NK-92 treated with Interleukin-12 subunit alpha and Interleukin-12 subunit beta, amount 100 ng/mL, for 24 hours (cell line): ENCODE measurements at places on chromosomes 4 and X.

DNA sequence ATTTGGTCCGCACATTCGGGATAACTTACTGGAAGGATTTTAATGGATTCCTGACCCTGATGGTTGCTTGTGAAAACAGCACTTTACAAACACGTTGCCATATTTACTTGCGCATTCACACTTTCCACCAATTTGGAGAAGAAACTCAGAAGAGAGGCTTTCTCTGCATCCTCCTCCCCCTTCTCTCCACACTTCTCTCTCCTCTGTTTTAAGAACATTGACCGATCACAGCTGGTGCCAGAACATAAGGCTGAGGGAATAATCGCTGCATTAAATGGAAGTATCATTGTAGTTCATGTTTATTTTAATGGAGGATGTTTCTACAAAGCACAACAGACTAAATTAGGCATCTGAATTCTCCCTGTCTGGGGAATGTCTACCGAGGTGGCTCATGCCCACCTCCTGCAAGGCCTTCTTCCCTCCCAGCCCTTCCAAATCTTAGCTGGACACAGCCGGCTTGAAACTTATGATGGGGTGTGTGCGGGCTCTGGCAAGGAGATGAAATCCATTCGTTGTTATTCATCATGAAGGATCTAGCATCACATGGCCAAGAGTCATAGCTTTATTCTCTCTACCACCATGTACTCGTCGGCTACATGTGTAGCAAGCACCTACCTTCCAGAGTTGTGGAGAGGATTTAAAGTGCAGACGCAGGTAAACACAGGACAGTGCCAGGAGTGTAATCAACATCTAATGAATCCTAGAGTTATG lies 204.1 kb downstream of the LDB2 start:
- DNase-seq = no peak

GRCh38 chrX:129984111-129984958 lies 1.9 kb downstream of the BCORL1 start:
- DNase-seq = no peak

- no peak for DNase-seq
Measured at GRCh38 chrX:22134681-22135080, 102.6 kb downstream of the PHEX start.

DNA sequence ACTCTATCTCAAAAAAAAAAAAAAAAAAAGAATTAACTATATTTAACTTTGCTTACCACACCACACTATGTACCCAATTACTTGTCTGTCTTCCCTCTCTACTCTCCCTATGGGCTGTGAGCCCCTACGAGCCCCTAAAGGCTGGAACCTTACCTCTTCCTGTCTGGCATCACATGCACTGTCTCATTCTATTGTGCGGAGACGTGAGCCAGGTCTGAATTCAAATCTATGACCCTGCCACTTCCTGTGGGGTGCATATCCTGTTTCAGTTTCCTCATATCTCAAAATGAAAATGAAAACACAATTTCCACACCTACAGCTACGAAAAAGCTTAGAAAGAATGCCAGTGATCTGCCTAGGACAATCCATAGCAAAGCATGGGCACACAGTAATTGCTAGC lies 42.9 kb upstream of the HS3ST1 start:
- DNase-seq = peak; percentile 15

- DNase-seq = peak; percentile 75
Measured at GRCh38 chrX:119468551-119469312, 488 bp downstream of the SLC25A5 start.

DNA sequence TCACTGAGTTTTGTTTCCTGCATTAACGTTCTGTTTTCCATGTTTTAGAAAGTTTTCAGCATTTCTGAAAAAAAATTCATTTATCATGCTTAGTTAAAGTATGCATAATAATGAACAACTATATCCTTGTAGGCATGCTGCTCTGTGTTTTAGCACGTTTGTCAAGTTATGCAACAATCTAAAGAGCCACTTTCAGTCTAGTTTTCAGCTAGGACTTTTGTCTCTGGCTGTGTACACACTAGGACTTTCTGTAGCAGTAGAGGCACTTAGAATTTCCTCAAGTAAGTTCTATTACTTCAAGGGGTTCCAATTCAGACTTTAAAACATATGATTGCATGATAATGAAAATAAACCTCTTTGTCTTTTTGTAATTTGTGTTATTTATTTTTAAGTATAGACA lies 12.4 kb downstream of the DCAF8L1 start:
- no peak for DNase-seq

GRCh38 chr4:14700544-14700943 lies 301.7 kb upstream of the CPEB2 start:
- DNase-seq = no peak

- DNase-seq = no peak
Measured at GRCh38 chr4:15163284-15163645, 161.0 kb downstream of the CPEB2 start.

- no peak for DNase-seq
Measured at GRCh38 chr4:4349867-4350266, 37.0 kb upstream of the NSG1 start.

GRCh38 chr4:55730280-55730931 lies 89.2 kb upstream of the EXOC1L start:
- DNase-seq = no peak

DNA sequence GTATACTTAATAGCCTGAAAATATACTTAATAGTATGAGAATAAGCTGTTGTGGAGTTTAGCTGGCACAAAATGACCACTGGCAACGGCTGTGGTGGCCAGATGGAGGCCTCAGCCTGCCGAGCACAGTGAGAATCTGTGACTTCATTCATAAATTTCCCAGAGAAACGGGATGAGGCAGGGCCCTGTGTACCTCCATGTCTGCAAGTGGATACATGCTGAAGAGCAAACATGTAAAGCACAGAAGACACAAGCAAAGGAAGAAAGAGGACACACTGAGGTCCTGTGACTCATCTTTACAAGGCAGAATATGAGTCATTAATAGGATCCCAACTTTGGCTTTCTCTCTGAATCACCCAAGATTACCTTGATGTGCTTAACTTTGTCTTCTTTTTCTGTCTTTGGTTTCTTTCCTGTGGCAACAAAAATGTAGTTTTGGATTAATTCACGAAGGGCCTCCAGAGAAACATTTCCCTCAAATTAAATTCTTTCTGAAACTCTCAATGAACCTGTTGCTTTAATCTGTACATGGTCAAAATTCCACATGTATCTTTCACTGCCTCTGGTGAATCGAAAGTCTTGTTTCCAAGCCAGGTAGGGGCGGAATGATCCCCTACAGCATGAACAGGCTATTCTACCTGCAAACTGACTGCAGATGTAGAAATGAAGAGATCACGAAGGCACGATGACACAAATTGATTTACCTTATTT lies 56.4 kb downstream of the IRF2 start:
- no peak for DNase-seq

GRCh38 chr4:13907255-13907751 lies 279.8 kb upstream of the BOD1L1 start:
- DNase-seq = no peak

- DNase-seq = no peak
Measured at GRCh38 chrX:152632445-152633097, 5.1 kb upstream of the GABRQ start.

DNA sequence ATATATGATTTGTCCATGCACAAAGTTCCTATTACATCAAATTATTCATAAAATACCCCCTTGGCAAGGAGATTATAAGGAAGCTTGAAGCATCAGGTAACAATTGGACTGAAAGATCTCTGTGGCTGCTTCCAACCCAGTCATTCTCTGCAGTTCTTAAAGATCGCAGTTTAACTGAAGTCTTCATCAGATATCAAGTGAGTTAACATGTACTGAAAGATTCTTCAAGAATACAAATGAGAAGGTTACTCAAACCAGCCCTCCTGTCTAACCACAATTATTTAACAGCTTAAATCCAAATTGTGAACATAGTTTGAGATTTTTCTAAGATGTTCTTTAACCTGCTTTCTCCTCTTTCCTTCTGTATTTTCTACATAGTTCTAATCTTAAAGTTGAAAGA lies 56.1 kb downstream of the SLC10A7 start:
- no peak for DNase-seq

DNA sequence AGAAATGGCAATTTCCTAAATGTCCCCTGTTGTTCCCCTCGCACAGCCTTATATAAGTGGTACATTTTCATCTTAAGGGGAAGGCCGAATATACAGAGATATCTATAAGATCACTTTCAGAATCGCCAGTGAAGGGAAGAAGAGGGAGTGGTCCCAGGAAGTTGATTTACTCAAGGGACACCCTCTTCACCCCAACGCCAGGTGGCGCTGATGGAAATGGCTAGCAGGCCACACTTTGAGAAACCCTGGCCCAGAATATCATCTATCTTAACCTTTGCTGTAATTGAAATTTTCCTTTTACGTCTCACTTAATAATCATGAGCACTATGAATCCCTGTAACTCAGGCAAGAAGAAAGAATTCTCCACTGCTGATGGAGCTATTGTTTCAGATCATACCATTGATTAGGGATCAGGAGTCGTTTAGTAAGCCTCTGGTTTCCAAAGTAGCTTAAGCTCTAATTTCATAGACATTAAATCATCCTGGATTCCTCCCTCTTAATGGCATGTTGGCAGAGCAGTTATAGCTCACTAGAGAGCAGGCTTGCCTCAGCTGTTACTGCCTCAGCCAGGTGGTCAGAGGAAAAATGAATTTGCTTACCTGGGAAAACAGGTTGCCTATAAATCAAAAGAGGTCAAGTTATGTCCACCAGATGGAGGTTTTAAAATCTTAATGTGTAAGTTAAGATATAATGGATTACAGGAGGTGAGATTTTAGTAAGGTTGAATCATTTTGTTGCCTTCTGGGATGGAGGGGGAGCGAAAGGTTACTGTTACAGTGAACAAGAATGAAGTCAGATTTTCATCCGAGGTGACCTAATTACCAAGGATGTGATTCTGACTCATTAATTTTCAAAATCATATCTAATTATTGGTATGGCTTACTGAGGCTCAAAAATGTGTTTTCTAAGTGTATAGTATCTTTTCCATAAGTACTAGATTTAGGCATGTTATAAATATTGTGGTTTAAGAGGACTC lies 941.2 kb upstream of the TENM3 start:
- no peak for DNase-seq

GRCh38 chr4:87732033-87732765 lies 67.2 kb upstream of the IBSP start:
- DNase-seq = no peak

GRCh38 chrX:55758033-55758432 lies 40.5 kb downstream of the RRAGB start:
- DNase-seq = no peak

DNA sequence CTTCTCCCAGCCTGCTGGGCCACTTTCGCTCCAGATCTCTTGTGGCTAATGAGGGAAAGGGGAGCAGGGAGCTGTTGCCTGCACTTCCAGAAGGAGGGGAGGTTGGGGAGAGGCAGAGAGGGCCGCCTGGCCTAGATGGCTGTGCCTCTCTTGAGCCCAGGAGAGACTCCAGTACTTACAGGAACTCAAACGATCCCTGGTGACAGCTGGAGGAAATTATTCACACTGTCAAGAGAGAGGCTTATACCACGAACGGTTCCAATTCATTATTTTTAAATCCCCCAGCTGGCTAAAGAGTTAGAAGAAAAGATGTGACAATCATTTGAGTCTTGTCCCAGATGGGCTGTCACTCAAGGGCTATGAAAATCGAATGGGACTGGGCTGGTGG lies 96.1 kb downstream of the PHKA2 start:
- no peak for DNase-seq

- peak; percentile 7 for DNase-seq
Measured at GRCh38 chrX:100994352-100995281, 25.1 kb downstream of the ARL13A start.

- no peak for DNase-seq
Measured at GRCh38 chrX:74132280-74132679, 171.7 kb upstream of the ZCCHC13 start.

- no peak for DNase-seq
Measured at GRCh38 chr4:113978105-113978504, 1.3 kb downstream of the ARSJ start.

GRCh38 chrX:13518126-13518525 lies 51.3 kb upstream of the EGFL6 start:
- no peak for DNase-seq

DNA sequence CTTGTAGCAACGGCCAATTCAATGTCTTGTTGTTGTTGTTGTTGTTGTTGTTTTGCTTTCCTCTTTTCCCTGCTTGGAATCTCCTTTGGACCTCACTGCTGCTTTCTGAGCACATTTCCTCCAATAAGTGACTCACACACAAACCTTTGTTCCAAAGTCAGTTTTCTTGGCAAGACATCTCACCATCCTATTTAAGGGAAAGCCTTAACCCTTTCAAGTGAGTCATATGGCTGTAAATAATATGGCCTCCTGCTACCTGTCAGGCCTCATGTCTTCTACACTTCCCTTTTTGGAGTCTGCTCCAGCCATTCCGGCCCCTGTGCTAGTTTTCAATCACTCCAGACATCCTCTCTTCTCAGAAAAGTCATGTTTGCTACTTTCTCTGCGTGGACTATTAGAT lies 79.5 kb upstream of the MAGEB10 start:
- no peak for DNase-seq

GRCh38 chr4:138975225-138975624 lies 40.4 kb upstream of the NOCT start:
- no peak for DNase-seq

- DNase-seq = no peak
Measured at GRCh38 chr4:26191353-26191752, 129.5 kb upstream of the RBPJ start.

DNA sequence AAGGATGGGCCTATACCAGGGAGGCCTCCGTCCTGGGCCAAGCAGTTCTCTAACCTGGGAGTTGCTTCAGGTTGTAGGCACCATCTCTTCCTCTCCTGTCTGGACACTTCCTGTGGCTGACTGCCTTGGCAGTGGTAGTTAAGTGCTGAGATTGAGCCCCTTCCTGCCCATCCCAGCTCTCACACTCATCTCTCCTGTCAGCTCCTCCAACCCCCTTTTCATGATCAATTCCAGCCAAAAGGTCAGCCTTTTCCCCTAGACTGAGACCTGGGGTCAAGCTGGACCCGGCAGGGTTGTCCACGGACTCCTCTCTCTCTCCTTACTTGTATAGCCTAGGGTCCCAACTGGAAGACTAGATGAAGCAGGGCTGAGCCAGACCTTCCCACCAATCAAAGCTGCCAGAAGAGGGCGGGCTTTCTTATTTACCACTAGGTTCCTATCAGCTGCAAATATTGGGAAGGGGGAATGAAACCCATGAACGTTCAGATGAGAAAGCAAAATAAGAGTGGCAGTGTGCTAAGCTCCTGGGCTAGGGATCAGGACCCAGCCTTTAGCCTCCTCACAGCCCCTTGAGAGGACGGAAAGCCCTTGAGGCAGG lies 34.5 kb downstream of the KDM5C start:
- DNase-seq = no peak

DNA sequence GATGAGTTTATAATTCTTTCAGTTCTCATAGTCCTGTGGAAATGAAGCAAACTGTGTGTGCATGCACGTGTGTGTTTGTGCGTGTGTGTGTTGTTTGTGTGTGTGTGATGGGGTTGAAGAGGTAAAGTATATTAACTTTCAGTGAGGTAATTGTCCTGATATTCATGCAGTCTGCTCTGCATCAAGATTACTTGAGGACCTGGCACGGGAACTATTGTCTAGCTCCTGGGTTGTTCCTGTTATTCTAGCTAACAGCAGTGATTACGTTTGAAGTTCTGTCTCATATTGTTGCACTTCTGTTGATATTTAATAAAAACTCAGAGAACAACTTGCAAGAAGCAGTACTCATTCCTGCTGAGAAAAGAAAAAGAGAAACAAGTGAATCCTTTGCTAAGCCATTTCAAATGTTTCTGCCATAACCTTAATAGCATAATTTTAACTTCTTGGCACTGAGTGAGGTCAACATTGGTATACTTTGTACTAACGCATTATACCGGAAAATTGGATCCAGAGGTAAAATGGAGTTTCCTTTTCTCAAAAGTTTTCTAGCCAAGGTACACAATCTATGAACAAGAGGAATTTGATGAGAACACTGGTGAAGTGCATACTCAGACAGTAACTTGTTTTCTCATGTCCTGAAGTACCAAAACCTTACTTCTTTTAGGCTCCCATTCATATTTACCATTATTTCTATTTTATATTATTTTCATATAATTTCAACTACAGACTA lies 113.2 kb downstream of the SPCS3 start:
- no peak for DNase-seq
